Nephron progenitor cell (in vitro differentiated cells): ENCODE measurements at places on chromosomes 6 and 20.

DNA sequence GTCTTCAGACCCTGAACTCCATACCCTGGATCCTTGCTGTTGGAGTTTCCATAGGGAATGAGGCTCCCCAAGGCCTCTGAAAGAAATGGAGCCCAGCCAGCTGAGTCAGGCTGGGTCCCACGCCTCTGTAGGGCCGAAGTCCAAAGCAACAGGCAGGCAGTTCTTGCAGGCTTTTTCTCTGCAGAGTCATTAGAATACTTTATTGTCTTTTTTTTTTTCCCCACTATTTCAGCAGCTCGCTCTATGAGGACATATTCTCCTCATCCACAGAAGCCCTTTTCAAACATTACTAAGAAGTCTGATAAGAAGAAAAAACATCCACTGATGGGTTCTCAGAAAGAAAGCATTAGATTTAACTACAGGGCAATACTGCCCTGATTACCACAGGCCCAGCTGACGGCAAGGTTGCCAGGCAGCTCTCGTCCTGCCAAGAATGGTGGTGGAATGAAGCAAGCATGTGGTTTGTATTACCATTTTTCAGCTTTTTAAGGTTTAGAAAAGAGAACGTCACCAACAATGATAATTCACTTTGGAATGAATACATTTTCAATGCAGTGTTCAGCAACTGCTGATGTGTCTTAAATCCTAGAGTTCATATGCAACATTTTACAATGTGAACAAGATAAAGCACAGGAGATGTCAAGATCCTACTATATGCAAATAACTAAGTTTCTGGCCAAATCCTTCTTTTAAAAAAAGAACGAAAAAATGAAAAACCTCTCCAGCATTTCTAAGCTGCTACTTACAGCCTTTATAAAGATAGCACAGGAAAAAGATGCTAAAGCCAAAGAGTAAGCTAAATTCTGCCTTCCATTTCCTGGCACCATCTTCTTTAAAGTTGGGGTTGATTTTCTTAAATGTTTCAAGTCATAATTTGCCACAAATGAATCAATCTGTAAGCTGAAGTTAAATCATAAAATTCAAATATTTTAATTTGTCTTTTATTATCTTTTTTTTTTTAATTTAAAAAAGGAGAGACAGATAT lies 223.6 kb upstream of the CITED2 start:
- DNase-seq = no peak

- DNase-seq = no peak
These were observed 61.7 kb downstream of the UTRN start for GRCh38 chr6:144346719-144347447.

DNA sequence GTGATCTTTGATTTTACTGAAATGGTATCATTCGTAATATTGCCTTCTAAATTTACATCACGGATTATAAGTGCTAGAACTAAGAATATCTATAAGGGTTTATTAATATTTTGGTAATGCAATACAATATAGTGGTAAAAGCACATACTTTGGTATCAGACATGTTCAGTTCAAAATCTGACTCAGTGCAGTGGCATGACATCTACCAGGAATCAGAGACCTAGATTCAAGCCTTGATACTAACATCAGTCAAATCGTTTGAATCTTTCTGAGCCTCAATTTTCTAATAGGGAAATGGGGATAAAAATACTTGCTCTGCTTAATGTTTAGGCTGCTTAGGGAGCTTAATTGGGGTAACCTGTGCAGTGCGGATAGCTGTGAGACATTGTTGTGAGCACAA lies 488.0 kb downstream of the BCKDHB start:
- no peak for DNase-seq

DNA sequence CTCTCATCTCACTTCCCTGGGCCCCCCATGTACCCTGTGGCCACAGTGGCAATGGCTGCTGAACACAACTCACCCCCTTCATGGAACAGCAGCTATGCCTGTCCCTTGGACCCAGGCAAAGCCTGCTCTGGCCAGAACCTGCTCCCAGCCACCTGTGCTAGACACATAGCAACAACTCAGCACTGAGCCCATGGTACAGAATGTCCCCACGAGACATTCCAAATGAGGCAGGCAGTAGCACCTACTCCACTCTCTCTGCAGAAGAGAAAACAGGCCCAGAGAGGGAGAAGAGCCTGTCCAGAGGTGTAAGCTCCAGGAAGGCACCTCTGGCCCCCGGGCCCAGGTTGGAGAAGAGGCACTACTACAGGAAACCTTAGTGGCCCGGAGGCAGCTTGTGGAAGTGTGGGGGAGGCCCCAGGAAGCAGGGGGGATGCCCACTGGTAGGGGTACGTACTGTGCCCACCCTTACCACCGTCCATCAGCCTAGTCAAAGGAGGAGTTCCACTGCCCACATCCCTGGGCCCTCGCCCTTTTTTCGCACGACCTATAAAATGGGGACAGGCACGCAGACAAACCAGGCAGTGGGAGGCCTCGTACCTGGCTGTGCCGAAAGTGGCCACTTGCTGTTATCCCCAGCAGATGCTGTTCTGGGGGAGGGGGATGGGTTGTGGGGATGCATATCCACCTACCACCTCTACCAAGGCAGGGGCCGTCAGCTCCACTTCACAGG lies 97.2 kb downstream of the ASXL1 start:
- no peak for DNase-seq

GRCh38 chr20:35698298-35699126 lies 640 bp downstream of the NFS1 start:
- DNase-seq = peak; percentile 29

DNA sequence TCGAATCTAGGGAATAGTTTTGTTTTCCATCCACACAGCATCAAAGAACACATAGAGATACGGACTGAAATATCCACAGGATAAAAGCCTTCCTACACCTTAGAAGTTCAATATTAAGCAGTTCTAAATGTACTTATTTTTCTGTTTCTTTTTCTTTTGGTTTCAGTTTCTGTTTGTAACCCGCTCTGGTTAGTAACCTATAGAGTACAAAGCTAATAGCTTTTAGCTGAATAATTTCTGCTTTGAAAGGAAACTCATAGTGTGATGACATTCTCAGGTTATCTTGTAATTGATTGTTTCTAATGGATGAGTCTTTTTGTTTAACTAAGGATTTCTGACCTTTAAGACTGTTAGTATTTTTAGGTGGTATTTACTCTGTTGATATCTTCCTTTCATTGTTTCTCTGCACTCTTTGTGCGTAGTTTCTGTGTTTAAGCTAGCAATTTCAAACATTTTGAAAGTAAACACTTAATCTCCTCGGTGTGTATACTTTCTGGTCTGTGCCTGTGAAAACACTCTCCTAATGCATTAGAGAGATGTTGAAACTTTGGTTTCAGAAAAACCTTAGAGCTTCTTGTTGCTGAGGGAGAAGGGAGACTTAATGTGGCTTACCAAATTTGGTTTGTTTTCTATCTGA lies 385.5 kb downstream of the HDGFL1 start:
- DNase-seq = no peak

DNA sequence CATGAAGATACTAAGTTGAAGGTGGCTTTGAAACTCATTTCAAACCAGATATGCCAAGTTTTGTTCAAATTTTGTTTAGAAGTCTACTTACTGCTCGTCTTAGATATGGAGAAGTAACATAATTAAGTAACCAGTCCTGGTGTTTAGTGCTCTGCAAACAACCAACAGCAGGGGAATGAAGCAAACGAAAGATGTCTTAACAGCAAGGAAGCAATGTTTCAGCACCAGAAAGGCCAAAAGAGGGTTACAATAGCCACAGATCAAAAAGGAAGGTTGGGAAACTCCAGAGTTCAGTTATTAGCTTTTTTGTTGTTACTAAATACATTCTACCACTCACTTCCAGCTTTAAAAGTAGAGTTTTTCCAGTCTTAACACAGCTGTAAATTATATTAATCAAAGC lies 45.1 kb downstream of the LHFPL5 start:
- no peak for DNase-seq

DNA sequence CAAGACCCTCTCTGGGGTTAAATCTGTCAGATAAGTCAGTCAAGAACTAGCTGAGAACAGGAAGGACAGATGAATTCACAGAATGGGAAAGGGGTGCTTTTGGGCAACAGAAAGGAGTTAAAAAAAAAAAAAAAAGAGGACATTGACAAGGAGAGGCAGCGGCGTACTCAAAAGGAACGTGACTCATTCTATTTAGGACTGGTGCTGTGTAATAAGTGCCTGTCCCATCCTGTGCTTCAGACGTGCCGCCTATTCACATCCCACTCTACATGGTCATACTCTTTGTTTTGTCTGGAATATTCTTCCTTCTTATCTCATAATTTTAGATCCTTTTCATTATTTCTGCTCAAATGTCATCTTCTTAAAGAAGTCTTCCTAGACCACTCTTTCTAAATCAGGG lies 101.1 kb upstream of the EMILIN3 start:
- DNase-seq = no peak

- DNase-seq = no peak
These were observed 22.2 kb downstream of the RIN2 start for GRCh38 chr20:19780261-19780660.

DNA sequence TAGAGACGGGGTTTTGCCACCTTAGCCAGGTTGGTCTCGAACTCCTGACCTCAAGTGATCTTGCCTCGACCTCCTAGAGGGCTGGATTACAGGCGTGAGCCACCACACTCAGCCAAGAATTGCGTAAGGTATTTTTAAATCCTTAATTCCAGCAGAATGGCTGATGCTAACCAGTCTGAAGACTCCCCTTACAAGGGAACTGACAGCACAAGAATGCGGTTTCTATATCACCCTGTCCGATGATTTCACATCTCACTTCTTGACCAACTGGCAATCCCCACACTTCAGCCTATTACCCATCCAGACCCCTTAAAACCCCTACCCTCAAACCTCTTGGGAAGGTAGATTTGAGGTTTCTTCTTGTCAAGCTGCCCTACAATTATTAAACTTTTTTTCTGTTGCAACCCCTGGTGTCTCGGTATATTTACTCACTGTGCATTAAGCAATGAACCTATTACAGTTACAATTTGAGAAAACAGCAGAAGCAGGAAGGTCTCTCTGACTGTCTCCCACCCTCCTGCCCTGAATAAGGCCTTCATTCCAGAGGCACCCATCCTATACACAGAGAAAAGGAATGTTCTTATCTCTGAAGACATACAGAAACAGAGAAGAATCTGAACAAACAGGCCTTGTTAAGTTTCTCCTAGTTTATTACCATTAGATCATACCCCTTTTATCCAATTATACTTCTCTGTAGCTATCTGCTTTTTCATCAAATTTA lies 164.9 kb downstream of the ARHGAP18 start:
- DNase-seq = no peak
